NCI-H774 (cell line): ENCODE measurements at places on chromosomes 13 and 19.

DNA sequence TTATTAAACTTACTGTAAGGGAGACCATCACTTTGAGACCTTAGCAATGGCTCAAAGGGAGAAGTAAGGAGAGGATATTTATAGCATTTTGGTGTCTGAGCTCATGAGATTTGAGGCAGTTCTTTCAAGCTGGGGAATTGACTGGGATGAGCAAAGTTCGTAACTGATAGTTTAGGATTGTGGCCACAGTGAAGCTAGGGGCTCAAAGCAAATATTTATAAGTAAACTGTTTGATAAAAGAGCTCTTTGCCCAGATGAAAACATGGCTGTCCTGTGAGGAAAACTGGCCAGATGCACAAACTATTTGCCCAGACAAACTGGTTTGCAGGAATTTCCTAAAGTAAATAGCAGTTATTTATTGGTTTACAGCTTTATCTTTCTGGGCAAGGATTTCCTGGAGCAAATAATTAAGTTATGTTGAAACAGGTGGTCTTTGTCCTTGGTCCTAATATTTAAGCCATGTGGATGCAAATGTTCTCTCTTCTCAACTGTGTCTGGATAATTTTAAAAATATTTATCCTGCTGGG lies 59.7 kb upstream of the TMTC4 start:
- no peak for DNase-seq

GRCh38 chr13:51998723-51999509 lies 12.3 kb downstream of the ATP7B start:
- no peak for DNase-seq

DNA sequence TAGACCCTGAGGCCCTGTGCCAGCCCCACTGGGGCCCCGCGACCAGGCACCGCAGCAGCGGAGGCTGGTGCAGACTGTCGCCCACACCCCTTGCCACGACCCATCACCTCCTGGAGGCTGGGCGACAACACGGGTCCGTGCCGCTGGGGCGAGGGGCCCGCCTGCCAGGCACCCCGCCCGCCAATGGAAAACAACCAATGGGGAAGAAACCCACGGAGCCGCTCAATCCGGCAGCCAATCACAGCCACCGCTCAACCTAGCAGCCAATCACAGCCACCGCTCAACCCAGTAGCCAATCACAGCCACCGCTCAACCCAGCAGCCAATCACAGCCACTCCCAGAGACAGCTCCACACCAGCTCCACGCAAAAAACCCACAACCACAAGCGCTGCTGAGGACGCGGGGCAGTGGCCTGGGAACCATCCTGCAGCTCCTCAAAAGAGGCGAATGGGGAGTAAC lies 29.7 kb downstream of the GPX4 start:
- DNase-seq = no peak

DNA sequence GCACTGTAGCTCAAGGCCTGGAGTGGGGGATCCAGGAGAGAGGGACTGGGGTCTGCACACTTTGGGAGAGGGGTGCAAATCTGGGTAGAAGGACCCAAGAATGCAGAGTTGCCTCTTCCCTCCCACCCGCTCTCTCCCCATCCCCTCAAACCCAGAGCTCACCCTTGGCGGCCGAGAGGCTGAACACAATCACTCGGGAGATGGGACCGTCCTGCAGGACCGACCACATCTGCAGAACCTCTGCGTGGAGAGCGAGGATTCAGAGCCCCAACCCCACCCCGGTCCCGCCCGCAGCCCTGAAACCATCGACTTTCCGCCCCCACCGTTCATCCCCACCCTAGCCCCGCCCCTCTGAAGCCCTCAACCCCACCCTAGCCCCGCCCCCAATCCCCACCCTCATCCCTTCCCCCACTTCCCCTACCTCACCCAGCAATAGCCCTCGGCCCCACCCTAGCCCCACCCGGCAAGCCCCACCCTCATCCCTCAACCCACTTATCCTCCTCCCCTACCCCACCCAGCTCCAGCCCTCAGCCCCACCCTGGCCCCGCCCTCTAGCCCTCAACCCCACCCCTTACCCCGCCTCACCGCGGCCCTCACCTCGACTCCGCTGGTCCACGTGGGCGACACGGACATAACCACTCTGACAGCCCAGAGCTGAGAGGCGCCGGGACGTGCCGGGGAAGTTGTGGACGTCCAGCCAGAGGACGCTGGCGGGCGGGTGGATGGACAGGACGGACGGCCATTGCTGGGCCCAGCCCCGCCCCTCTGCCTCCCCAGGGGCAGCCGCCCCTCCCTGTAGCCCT lies 4.1 kb downstream of the KPTN start:
- no peak for DNase-seq

- DNase-seq = no peak
Observed at GRCh38 chr19:55530996-55531395, 5.9 kb downstream of the SBK2 start.

DNA sequence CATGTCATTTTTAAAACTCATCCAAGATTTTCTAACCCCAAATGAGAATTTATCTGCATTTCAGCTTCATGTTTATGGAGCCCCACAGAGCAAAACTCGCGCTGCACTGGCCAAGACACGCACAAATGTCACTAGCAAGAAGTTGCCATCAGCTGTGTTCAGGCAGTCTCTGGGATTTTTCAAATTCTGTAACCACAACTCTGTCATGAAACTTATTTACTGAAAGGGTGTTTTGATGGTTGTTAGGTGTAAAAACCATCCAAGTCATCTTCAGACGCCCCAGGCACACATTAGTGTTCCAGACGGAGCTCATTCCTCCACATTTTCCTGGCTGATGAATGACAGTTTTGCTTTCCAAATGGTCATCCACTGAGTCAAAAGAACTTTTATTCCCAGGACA lies 63.4 kb downstream of the SLC7A1 start:
- no peak for DNase-seq

- no peak for DNase-seq
Observed at GRCh38 chr19:48405850-48406249, 12.4 kb downstream of the GRIN2D start.

- DNase-seq = no peak
Observed at GRCh38 chr19:39253374-39254149, 4.9 kb upstream of the IFNL4 start.

- DNase-seq = no peak
Observed at GRCh38 chr19:6376512-6377190, 918 bp upstream of the PSPN start.

DNA sequence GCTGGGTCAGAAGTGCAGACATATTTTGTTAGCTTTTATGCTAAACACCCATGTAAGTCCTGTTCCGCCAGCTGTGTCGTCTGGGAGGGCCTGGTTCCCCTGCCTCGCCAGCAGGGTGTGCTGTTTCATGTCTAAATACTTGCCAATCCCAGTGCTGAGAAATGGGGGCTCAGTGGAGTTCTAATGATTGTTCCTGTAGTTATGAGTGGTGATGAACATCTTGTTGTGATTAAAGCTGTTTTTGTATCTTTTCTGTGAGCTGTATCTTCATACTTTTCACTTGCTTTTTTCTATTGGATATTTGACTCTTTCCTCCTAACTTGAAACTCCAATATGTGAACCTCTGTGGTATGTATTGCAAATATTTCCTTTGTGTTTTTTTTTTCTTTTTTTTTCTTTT lies 32.7 kb downstream of the KDM4B start:
- DNase-seq = no peak

DNA sequence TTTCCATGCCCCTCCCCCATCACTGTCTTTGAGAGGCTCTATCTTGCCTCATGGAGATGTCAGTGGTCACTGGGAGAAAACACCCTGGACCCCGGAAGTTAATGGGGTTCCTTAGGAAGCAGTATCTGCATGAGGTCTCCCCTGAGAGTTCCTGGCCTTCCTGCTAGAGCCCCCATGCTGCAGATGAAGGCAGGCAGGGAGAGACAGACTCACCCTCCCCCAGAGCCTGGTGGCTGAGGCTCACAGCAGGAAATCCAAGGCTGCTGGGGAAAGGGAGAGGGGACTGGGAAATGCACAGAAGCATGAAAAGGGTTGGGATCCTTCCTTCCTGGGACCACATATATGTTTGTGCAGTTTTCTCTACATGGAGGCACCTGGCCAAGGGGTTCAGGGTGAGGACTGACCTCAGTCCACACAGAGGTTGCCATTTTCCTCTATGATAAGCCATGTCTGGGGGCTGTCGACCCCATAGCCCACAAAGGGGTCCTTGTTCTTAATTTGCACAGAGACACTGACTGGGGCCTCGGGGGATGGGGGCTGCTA lies 95.4 kb downstream of the RNASEH2B start:
- DNase-seq = no peak
